Stimulated activated CD8-positive, alpha-beta memory T cell treated with anti-CD3 and anti-CD28 coated beads, Interleukin-15, amount 100 ng/mL, for 4 hours (primary cell): ENCODE measurements at places on chromosomes 11 and 22.

DNA sequence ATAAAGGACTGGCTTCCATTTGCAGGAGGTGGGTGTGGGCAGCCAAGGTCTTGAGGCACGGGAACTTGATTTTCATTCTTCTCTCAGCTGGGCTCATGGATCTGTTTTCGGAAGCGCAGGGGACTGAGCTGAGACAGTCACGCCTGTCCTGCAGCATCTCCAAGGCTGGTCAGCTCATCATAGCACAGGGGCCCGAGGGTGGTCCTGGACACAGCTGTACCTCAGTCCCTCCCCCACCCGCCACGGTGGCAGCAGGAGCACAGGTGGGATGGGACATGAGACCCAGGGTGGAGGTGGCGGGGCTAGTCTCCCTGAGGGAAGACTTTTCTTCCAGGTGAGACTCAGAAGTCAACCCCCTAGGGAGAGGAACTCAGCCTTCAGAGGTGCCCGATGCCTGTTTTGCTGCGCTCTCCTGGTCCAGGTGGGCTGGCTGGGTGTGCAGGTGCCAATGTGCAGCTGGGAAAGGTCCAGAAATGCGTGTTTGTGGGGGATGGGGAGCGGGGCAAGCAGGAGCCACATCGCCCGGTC lies 3.7 kb downstream of the ADAMTS8 start:
- DNase-seq: no peak

DNA sequence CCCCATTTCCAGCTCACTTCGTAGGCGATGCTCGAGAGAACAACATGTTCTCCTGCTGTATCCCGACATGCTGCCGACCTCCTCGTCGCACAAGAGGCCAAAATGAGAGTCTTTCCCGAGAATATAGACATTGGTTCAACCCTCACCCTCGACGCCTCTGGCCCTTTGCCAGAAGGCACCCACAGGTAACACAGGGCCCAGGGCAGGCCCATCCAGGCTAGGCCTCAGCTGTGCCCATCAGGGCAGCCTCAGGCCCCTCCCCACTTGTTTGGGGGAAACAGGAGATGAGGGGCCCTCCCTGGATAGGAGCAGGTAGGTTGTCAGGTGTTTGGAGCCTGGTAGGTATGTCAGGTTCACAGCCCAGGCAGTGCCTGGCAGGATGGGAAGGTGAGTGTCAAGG lies 2.7 kb upstream of the RGL4 start:
- DNase-seq: no peak

DNA sequence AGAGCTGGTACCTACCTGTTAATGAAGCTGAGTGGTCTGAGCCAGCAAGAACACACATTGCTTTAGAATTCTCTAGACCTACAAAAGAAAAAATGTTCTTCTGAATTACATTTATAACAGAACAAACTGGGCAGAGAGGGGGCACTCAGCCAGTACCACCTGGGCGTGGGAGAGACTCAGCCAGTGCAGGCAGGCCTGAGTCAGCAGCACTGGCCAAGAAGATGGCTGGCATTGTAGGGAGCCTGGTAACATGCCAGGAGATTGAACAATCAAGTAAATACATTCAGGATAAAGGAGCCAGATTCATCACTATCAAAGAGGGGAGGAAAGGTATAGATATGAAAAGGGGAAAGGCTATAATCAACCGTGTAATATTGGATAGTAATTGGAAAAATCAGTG lies 19.9 kb downstream of the SERGEF start:
- DNase-seq: no peak

GRCh38 chr11:131993246-131993645 lies 622.8 kb downstream of the NTM start:
- DNase-seq: no peak

- DNase-seq: no peak
Measured at GRCh38 chr11:134835561-134835960, 423.5 kb upstream of the B3GAT1 start.

- DNase-seq: no peak
Measured at GRCh38 chr11:92443199-92443598, 218.6 kb downstream of the FAT3 start.

GRCh38 chr11:3230636-3231549 lies 1.3 kb downstream of the MRGPRE start:
- DNase-seq: no peak

DNA sequence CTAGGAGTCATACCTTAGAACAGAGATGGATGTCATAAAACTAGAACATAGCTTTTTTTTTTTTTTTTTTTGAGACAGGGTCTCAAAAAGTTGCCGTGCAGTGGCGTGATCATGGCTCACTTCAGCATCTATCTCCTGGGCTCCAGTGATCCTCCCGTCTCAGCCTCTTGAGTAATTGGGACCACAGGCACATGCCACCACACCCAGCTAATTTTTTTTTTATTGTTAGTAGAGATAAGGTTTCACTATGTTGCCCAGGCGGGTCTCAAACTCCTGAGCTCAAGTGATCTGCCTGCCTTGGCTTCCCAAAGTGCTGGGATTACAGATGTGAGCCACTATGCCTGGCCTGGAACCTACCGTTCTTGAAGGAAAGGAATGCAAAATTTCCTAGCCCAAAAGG lies 8.8 kb upstream of the CEP295 start:
- no peak for DNase-seq

GRCh38 chr11:117378976-117379865 lies 51.6 kb downstream of the CEP164 start:
- no peak for DNase-seq

DNA sequence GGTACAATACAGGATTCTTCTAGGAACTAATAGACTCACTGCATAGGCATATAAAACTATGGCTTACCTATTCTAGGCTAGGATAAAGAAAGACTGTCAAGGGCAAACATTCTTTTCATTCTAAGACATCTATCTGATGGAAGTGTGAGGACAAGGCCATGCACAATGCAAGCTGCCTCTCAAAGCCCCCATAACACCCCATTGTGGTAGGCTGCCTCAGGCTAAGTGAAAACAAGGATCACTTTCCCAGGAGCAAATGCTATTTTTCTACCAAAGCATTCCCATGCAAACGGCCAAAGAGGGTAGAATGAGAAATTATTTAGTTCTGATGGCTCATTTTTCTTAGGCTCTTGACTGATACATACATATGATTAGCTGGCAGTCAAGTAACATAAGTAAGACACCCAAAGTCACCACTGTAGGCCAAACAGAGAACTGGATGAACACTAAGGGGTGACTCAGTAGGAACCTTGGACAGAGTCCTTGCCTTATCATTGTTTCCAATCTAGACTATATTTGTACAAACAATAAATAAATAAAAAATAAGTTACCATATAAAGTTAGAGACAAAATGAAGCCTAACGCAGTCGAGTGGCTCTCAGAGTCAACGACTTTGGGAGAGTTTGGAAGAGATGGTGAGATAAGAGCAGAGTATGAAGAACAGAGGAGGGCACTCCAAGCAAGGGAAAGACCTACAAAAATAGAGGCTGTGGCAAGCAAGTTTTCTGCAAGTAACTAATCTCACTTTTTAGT lies 303.6 kb downstream of the SBF2 start:
- no peak for DNase-seq

DNA sequence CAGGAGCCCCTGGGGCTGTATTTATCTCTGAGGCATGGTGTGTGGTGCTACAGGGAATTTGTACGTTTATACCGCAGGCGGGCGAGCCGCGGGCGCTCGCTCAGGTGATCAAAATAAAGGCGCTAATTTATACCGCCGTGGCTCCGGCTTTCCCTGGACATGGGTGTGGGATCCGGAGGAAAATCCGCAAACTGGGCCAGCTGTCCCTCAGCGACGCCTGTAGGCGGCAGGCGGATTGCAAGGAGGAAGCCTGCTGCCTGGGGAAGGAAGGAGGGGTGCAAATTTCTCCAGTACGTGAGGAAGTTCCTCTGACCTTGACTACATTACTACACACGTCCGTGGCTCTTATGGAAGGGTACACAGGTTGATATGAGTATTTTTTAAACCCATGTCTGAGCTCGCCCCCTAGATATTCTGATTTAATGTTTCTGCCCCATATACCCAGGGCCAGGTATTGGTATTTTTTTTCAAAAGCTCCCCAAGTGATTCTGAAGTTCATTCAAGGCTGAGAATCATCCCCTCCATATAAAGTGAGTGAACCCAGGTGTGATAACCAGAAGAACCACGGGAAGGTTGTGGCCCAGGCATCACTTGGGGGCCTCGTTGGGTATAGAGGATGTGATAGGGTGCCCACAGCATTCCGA lies 2.8 kb downstream of the MYOD1 start:
- DNase-seq: no peak

DNA sequence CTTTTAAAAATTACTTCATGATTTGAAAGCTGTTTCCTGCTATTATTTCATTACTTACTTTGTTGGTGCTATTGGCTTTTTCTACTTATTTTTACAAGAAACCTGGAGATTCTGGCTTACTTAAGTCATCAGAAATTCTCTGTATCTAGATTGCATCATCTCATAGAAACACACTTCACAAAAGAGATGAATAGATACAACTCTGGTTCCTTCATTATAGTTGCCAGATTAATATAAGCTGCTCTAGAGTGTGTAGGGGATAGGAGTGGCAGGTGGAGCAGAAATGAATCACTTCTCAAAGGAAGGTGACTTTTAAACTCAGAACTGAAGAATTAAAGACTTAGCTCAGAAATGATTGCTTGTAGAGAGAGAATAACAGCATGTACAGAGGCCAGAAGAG lies 20.0 kb downstream of the CYP2R1 start:
- DNase-seq: no peak

GRCh38 chr11:78230161-78230877 lies 41.6 kb downstream of the USP35 start:
- DNase-seq: no peak

- no peak for DNase-seq
Measured at GRCh38 chr11:65434057-65434666, 11.6 kb downstream of the NEAT1 start.

GRCh38 chr22:26430600-26430999 lies 1.5 kb downstream of the ASPHD2 start:
- DNase-seq: no peak

DNA sequence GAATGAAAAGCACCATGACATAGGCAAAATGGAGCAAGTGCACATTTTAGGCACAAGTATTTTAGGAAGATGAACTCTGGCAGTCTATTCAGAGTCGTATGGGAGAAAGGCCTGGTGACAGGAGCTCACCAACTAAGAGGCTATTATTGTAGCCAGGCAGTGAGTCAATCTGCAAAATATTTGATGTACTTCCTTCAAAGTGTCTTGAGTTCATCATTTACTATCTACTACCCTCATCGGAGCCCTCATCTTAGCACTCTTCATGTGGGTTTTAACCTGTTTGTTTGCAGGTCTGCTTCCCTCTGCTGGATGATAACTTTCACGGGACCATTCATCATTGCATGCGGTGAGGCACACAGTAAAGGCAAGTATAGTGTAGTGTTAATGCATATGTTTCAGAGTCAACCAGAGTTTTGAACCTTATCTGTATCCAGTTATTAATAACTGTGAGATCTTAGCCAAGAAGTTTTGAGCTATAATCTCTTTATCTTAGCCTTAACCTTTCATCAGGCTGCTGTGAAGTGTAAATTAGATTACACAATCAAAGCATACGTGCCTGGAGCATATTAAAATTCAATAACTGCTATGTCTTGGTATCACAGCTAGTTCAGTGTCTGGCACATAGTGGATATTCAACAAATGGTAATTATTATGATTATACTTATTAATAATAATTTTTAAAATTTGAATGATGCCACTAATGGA lies 70.9 kb upstream of the SC5D start:
- DNase-seq: no peak

DNA sequence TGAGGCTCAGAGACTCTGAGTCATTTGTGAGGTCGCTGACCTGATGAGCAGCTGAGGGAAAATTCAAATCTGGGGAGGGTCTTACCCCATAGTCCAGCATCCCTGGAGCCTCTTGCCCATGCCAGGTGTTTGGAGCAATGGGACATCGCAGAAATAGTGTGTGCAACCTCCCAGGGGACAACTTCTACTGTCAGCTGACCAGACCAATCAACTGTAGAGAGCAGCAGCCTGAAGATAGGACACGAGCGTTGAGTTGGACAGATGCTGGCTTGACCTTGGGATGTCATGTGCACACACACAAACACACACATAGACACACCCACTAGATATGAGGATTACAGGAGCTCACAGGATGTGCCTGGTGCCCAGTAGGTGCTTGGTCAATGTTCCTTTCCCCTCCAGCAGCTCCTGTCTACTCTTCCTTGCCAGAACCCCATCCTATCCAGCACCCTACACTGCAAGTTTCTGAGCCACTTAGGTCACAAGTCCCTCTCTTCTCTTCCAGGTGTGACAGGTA lies 59.1 kb upstream of the MPEG1 start:
- DNase-seq: no peak

DNA sequence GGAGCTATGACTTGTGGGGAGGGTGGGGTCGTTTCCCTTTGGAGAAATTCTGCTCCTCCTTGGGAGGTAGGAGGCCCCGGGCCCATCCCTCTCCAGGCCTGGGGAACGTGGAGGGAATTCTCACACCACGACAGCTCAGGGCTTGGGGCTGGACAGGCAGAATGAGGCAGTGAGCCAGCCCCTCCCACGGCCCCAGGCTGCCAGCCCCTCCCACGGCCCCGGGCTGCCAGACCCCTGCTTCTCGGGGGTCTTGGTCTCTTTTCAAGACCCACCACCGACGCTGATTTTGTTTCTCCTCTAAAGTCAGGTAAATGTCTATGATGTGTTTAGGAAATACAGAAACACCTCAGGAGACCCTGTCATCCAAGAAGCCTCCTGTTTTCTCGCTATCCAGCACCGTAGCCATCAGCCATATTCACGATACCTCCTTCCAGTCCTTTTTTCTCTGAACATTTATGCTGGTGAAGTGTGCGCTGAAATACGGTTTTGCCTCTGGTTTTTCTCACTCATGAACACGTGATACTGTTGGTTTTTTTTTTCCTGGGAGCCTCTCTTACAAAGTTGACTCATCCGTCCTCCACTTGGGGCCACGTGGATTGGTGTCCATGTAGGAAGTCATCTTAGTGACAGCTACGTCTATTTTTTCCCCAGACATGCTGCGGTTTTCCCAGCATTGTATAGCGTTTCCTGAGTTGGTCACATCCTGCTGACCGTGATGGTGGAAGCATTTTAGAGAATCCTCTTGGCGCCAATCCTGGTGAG lies 1219.6 kb downstream of the BRD1 start:
- no peak for DNase-seq

- peak; percentile 74 for DNase-seq
Measured at GRCh38 chr11:5684646-5685362, at the start of gene TRIM5. Gene TRIM5, minus strand, starts transcription at chr11:5685074. Its CDS starts 4,897 bp downstream, at chr11:5680177.

DNA sequence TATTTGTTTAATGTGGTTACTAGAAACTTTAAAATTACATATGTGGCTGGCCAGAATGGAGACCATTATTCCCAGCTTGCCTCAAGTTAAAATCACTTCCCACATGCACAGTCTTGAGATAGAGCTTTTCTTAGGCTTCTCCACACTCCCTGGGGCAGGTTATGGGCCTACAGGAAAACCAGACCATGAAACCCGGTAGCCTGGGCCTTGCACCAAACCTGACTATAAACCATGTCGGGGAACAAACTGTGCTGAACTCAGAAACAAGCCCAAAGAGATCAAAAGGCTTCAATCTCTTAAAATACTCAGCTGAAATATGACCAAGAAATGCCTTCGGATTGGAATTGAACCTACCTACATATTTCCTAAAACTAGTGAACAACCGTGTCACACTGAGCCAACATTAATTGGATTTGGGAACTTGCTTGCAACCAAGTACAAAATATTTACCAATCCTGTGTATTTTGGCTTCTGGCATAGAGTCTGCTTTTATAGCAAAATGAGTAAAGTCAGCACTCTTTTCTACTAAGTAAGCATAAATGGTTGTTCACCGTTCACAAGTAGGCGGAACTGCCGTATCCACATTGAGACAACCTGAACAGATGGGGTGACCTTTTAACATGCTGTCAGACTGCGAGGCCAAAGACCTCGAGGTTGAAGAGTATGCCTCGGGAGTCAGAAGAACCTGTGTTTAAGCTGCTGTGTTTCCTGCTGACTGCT lies 199.5 kb downstream of the FAM76B start:
- no peak for DNase-seq
